ENCODE measurements at places on chromosomes 6 and 20.

- DNase-seq = no peak
Observed at GRCh38 chr20:59077705-59078104, 35.1 kb upstream of the PRELID3B start.

DNA sequence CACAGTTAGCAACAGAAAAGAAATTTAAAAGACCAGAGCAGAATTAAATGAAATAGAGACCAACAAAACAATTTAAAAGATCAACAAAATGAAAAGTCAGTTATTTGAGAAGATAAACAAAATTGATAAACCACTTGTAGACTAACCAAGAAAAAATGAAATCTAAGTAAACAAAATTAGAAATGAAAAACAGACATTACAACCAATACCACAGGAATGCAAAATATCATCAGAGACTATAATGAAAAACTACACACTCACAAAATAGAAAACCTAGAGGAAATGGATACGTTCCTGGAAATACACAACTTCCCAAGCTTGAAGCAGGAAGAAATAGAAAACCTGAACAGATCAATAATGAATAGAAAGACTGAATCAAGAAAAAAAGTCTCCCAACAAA, 97.8 kb downstream of the WDR27 start:
- DNase-seq = no peak

DNA sequence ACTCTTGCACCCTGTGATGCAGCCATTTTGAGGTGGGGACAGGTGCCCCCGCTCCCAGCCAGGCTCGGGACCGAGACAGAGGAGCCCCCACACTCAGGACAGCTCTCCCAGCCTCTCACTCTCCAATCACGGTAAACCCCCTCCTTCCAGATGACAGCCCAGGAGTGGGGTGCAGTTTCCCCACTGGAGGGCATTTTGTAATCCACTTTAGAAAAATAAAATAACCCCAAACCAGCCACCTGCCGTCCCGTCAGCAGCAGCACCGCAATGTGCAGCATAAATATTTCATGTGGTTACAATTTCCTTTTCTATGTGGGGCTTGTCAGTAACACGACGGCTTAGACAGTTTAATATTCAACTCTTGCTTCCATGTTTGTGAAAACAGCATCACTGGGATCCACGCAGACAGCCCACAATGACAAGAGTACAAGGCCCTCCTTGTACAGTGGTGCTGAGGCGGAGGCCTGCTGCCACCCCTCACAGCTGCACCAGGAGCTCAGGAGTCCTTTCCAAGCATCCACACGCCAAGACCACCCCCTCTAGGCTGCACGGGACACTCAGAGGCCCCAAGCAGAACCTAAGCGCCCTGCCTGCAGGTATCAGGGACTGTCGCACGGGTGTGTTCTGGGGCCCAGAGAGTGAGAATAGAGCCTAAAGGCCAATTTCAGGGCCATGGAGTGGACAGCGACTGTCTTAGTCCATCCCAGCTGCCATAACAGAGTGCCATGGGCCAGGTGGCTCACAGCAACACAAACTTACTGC, 116.7 kb downstream of the JPH2 start:
- peak; percentile 82 for DNase-seq

DNA sequence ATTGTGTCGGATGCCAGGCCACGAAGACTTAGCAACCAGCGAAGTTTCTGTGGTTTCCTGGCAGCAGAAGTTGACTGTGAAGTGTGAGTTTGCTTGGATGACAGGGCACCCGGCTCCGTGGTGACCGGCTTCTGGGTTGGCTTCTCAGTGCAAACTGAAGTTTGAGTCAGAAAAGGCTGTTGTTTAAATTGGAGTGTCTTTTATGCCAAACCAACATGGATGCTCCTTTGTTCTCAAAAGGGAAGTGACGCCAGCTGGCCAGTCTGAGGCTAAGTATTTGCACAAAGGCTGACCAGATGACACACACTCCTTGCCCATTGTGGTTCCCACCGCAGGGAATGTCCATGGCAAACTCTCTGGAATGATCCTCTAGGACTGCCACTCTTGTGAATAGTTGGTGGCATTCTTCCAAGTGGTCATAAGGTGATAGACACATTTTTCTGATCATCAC, 164.8 kb upstream of the QKI start:
- no peak for DNase-seq

DNA sequence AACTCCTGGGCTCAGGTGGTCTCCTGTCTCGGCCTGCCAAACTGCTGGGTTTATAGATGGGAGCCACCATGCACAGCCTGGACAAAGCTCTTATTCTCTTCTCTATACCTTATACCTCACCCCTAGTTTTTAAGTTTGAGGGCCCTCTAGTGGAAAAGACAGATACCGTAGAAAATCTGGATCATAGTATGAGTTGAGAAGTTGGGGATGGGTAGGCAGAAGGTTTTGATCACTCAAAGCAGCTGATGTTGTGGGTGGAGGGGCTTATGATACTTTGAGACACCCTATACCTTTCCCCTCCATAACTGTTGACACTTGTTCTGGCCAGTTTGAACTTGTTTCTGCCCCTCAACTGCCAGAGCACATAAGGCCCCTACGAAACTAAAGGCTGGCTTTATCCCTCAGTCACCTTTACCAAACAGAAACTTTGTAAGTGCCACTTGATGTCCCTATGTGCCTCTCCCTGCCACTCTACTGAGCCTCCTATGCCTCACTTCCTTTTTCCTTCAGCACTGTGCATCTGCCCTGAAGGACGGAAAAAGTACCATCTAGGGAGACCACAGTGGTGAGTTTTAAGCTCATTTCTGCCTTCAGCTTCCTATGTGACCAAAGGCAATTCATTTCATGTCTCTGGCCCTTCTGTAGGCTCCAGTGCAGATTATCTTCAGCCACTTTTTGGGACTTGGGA, 28.6 kb downstream of the RALY start:
- DNase-seq = peak; percentile 21

DNA sequence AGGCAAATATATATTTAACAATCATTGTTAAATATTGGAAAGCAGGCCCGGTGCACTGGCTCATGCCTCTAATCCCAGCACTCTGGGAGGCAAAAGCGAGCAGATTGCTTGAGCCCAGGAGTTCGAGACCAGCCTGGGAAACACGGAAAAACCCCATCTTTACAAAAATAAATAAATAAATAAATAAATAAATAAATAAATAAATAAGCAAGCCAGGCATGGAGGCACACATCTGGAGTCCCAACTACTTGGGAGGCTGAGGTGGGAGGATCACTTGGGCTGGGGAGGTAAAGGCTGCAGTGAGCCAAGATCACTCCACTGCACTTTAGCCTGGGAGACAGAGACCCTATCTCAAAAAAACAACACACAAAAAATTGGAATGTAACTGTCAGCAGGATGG, 53.7 kb downstream of the ZFP64 start:
- DNase-seq = no peak
